Mesothelial cell of epicardium (in vitro differentiated cells): ENCODE measurements at places on chromosomes 16 and 17. TPM values are rescaled to one million over a fixed set of nuclear protein-coding genes. Genes with fewer than 3 reads are reported as not detected.

GRCh38 chr17:10197362-10197720 lies 1.1 kb downstream of the GAS7 start:
- H3K27ac ChIP-seq: no peak overlapping the region
- peak overlapping the region; percentile 70 for H3K4me3 ChIP-seq
- peaks cover 20% of the 10 kb centered on the region for H3K36me3 ChIP-seq
- H3K27me3 ChIP-seq: peaks cover 12% of the 10 kb centered on the region
- peaks cover 14% of the 10 kb centered on the region for H3K4me1 ChIP-seq

DNA sequence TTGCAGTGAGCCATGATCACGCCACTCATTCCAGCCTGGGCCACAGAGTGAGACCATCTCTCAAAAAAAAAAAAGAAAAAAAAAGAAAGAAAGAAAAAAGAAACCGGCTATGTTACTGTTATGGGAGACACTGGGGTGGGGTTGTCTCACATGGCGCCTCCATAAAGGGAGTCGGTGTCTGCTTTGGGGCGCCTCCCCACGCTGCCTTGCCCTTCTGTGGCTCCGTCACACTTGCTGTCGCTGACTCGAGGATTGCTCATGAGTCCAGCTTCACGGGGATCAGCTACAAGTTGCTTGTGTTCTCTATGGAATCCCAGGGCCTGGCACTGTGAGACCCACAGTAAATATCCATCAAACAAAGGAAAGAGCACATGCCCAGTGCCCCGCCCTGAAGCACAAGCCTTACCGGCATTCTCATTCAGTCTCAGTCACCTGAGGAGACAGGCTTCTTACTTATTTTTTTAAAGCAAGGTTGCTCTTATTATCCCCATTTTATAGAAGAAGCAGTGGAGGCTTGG lies 40.6 kb upstream of the ZNF423 start:
- DNase-seq: no peak
- H3K4me3 ChIP-seq: no peak overlapping the region
- H3K36me3 ChIP-seq: no peaks in the 10 kb centered on the region
- H3K27ac ChIP-seq: no peak overlapping the region

Gene IRX3
- 40.3 to 45.8 TPM (median 45.2 TPM) in 3 replicates for total RNA-seq

Gene KCNH4
- 0.11 to 0.25 TPM (median 0.18 TPM) in 3 replicates for total RNA-seq

Gene CYB5B
- 96.6 to 102 TPM (median 101 TPM) in 3 replicates for total RNA-seq

GRCh38 chr17:48489781-48490180 lies 41.0 kb downstream of the HOXB1 start:
- H3K36me3 ChIP-seq: no peaks in the 10 kb centered on the region
- no peak for DNase-seq
- H3K27ac ChIP-seq: peak overlapping the region; percentile 89

- no peaks in the 10 kb centered on the region for H3K27me3 ChIP-seq
- H3K4me3 ChIP-seq: no peak overlapping the region
- no peak for DNase-seq
- peaks cover 2% of the 10 kb centered on the region for H3K36me3 ChIP-seq
These were observed 6.1 kb upstream of the GAA start for GRCh38 chr17:80095038-80095843.

GRCh38 chr16:28130099-28131088 lies 66.9 kb upstream of the GSG1L start:
- DNase-seq: no peak
- H3K27me3 ChIP-seq: no peaks in the 10 kb centered on the region
- H3K4me3 ChIP-seq: no peak overlapping the region
- peak overlapping the region; percentile 35 for H3K27ac ChIP-seq
- peaks cover 58% of the 10 kb centered on the region for H3K36me3 ChIP-seq

GRCh38 chr16:31868691-31869167 lies 4.9 kb upstream of the ZNF267 start:
- no peaks in the 10 kb centered on the region for H3K36me3 ChIP-seq
- H3K4me1 ChIP-seq: no peaks in the 10 kb centered on the region
- peaks cover 39% of the 10 kb centered on the region for H3K27me3 ChIP-seq
- DNase-seq: peak; percentile 63
- no peak overlapping the region for H3K4me3 ChIP-seq

DNA sequence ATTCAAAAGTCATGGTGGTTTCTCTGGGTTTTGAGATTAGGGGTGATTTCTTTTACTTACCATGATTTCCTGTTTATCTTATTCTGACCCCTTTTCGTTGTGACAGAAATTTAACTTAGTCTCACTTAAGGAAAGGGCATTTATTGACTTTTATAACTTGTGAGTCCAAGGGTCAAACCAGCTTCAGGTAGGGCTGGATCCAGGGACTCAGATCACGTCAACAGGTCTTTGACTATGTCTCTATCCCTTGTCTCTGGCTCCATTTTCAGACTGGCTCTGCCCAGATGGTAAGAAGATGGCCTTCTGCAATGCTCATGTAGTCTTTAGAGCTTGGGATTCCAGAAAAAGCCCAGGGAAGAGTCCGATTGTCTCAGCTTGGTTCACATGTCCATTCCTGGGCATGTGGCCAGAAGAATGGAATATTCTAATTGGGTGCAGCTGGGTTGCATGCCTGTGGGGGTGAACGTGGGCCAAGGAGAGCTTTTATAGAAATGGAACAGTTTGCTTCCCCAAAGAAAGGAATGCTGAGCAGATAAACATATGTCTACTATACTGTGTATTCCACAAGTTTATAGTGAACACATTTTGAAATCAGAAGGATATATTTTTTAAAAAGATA lies 13.4 kb downstream of the USP43 start:
- H3K4me3 ChIP-seq: no peak overlapping the region
